ENCODE measurements at places on chromosomes 1 and 21. TPM values are rescaled to one million over a fixed set of nuclear protein-coding genes. Genes with fewer than 3 reads are reported as not detected.

DNA sequence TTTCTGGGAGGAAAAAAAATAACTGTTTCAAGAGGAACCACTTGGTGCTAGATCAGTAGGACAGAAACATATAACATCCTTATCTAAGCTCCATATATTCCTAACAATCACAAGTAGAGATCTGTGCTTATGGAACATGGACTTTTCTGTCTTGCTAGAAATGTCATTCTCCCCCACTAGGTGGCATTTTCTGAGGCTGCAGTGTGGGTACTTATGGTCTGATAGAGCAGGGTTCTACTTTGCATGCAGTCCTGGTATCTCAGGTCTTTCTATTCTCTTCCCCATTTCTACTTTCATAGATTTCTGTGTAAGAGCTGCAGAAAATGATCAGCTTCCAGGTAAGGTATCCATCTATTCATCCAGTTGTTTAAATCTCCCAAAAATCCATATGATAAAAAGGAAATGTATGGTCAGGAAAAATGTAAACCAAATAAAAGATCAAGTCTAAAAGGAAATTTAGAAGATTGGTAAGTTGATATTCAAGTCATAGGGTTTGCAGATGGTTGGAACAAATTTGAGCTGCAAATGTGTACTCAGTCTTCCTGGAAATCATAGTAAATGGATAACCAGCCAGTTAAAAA lies 1.5 kb downstream of the ZNF684 start:
- H3K36me3 ChIP-seq, result peaks cover 3% of the 10 kb centered on the region
- H3K4me3 ChIP-seq, result peak overlapping the region; percentile 62
- H3K27ac ChIP-seq, result no peak overlapping the region
- no peaks in the 10 kb centered on the region for H3K27me3 ChIP-seq
- no peak for DNase-seq

The CELA2A gene
- total RNA-seq, result 0.76 TPM

- DNase-seq, result no peak
- no peaks in the 10 kb centered on the region for H3K27me3 ChIP-seq
- no peaks in the 10 kb centered on the region for H3K36me3 ChIP-seq
- H3K4me3 ChIP-seq, result no peak overlapping the region
- no peak overlapping the region for H3K27ac ChIP-seq
Measured at GRCh38 chr1:2999138-2999537, 22.1 kb upstream of the ACTRT2 start.

The SELENBP1 gene
- total RNA-seq, result 36.1 TPM

- peaks cover 34% of the 10 kb centered on the region for H3K4me1 ChIP-seq
- no peak overlapping the region for H3K4me3 ChIP-seq
- no peaks in the 10 kb centered on the region for H3K27me3 ChIP-seq
- DNase-seq, result no peak
- no peak overlapping the region for H3K27ac ChIP-seq
Measured at GRCh38 chr1:32962248-32962896, 2.2 kb downstream of the RNF19B start.

The HPDL gene
- not detected for total RNA-seq

The GABRD gene
- 0.93 TPM for total RNA-seq

The CD34 gene
- total RNA-seq, result 88.2 TPM

DNA sequence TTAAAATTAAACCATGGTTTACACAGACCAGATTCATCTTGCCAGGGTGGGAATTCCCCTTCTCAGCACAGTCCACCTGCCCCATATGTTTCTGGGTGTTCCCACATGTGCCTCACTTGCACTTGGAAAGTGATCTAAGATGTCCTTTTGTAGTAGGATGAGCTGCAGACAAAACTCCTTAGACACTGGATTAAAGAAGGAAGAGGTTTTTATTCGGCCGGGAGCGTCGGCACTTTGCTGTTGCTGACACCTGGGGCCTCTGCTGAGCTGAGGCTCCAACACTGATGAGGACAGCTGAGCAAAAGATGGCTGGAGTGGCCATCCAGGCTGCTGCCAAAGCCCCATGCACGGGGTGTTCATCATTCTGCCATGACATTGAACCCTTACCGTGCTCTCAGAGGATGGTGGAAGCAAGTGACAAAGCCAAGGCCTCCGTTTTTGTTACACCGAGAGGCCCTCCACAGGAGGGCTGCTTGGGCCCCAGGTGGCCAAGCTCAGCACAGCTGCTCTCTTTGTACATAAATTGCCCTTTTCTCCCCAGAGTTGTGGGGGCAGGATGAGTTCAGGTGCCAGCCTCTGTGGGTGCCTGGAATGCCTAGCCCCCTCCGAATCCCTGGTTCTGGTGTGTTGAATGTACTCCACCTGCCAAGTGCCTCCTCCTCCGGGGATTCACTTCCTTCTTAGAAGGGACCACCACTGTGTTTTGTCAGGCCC lies 7.3 kb upstream of the ACOT11 start:
- H3K4me1 ChIP-seq, result no peaks in the 10 kb centered on the region
- H3K27ac ChIP-seq, result no peak overlapping the region
- no peak overlapping the region for H3K4me3 ChIP-seq
- no peak for DNase-seq
- H3K36me3 ChIP-seq, result no peaks in the 10 kb centered on the region

DNA sequence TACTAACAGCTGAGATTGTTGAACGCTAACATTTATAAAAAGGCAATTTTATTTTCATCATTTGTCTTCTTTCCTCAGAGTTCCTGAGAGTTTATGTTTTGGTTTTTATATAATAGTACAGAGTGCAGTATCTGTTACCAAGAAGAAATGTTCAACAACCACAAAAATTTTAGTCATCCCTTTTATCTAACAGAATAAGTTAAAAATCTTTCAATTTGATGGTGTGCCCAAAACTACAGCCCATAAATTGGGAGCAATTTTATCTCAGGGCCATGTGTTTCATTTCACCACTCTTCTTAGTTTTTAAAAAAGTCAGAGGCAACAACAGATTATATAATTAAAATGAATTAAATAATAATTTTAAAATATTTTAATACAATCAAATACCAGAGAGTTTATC lies 37.1 kb downstream of the NEXN start:
- H3K27ac ChIP-seq, result no peak overlapping the region
- no peak overlapping the region for H3K4me3 ChIP-seq
- peaks cover 99% of the 10 kb centered on the region for H3K36me3 ChIP-seq
- no peak for DNase-seq
- H3K27me3 ChIP-seq, result no peaks in the 10 kb centered on the region

DNA sequence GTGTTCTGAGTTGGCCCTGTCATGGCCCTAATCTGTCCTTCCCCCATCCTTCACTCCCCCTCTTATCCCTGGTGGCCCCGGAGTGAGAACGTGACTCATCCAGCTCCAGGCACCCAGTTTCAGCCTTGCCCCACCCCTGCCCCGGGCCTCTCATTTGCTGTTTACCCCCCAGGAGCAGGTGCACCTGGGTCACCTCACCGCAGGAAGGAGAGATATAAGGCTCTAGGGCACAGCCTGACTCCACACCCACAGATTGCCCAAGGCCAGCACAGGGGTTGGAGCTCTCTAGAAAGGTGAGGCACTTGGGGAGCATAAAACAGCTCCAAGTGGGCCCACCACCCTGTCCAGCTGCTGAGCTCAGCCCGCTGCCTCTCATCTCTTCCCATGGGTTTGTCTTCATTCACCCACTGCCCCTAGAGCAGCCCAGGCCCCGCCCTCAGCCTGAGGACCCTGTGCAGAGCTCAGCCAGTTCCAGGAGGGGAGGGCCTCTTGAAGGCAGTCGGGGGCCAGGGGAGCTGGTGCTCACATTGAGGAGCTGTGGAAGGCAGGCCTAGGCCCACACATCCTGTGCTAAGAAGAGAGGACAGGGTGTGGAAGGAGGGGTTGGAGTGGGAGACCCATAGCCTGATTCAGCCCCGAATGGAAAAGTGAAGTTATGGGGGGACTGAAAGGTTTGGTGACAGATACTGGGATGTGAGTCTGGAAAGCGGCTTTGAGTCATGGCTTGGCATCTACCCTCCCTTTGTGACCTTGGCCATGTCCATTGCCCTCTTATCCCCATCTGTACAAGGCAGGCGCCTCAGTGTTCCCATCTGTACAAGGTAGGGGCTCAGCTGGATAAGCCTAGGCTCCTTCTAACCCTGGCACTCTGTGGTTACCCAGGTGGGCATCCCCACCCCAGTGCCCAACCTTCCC lies 16.1 kb upstream of the GPR37L1 start:
- no peak overlapping the region for H3K4me3 ChIP-seq
- H3K36me3 ChIP-seq, result no peaks in the 10 kb centered on the region
- peak overlapping the region; percentile 91 for H3K27ac ChIP-seq
- no peaks in the 10 kb centered on the region for H3K27me3 ChIP-seq
- no peak for DNase-seq

DNA sequence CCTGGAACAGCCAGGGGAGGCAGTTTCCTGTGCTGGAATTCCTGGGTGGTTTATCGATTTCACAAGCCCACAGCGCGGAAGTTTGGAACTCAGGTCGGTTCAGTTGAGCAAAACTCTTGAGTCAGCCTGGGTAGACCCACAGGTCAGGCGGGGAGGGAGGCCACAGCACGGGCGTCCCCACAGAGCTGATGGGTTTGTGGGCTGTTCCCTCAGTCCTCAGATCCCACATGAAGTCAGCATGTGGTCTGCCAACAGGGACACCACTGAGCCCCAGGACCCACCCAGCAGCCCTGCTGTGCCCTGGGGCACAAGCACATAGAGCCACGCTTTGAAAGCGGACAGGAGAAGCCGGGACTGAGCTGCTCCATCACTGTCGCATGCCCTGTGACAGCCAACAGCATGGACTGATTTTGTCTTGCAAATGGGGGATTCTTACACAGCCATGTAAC lies 17.4 kb downstream of the BMP8A start:
- DNase-seq, result no peak
- no peaks in the 10 kb centered on the region for H3K36me3 ChIP-seq
- H3K4me1 ChIP-seq, result no peaks in the 10 kb centered on the region

DNA sequence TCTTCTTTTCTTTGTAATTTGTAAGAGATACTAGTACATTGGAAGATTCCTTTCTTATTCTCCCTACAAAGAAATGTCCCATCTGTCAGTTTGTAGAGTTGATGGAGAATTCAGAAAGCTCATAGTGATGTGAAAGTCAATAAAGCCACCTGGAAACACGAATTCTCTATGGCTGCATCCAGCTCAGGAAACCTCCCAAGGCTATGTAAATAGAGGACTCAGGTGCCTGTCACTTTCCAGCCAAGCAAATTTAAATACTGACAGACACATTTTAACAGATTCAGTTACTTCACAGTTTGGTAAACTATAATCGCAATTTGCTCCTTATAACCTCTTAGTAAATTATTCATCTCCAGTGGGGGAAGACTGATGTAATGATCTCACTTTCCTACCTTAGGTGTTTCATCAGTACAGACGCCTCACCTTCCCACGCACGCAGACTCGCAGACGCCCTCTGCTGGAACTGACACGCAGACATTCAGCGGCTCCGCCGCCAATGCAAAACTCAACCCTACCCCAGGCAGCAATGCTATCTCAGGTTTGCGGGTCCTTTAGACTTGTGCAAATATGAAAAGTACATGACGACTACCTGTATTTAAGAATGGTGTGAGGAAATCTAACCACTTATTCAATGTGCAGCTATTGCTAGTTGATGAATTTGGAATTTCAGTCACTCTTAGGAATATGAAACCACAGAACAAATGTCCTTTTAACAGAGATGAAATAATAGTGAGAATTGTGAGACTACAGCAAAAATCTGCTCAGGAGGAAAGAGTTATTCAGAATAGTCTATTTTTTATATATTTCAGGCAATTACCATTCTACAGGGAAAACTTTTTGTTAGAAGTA lies 60.6 kb downstream of the PTPRC start:
- H3K4me3 ChIP-seq, result no peak overlapping the region
- H3K27me3 ChIP-seq, result peaks cover 16% of the 10 kb centered on the region
- peak; percentile 36 for DNase-seq
- H3K27ac ChIP-seq, result no peak overlapping the region

The CD160 gene
- 0.64 TPM for total RNA-seq

The NLRP3 gene
- total RNA-seq, result 0.51 TPM

The MFAP2 gene
- total RNA-seq, result 2.3 TPM

- DNase-seq, result no peak
- peak overlapping the region; percentile 76 for H3K4me3 ChIP-seq
- peaks cover 27% of the 10 kb centered on the region for H3K4me1 ChIP-seq
- no peaks in the 10 kb centered on the region for H3K27me3 ChIP-seq
- H3K36me3 ChIP-seq, result no peaks in the 10 kb centered on the region
Measured at GRCh38 chr1:84574936-84575335, 696 bp upstream of the CTBS start.

GRCh38 chr1:40919475-40920011 lies 57.4 kb upstream of the CITED4 start:
- no peaks in the 10 kb centered on the region for H3K36me3 ChIP-seq
- no peak overlapping the region for H3K4me3 ChIP-seq
- no peak for DNase-seq
- H3K27me3 ChIP-seq, result no peaks in the 10 kb centered on the region

- no peaks in the 10 kb centered on the region for H3K27me3 ChIP-seq
- H3K4me1 ChIP-seq, result peaks cover 67% of the 10 kb centered on the region
- DNase-seq, result no peak
Measured at GRCh38 chr1:23563003-23563402, 3.7 kb upstream of the ID3 start.

DNA sequence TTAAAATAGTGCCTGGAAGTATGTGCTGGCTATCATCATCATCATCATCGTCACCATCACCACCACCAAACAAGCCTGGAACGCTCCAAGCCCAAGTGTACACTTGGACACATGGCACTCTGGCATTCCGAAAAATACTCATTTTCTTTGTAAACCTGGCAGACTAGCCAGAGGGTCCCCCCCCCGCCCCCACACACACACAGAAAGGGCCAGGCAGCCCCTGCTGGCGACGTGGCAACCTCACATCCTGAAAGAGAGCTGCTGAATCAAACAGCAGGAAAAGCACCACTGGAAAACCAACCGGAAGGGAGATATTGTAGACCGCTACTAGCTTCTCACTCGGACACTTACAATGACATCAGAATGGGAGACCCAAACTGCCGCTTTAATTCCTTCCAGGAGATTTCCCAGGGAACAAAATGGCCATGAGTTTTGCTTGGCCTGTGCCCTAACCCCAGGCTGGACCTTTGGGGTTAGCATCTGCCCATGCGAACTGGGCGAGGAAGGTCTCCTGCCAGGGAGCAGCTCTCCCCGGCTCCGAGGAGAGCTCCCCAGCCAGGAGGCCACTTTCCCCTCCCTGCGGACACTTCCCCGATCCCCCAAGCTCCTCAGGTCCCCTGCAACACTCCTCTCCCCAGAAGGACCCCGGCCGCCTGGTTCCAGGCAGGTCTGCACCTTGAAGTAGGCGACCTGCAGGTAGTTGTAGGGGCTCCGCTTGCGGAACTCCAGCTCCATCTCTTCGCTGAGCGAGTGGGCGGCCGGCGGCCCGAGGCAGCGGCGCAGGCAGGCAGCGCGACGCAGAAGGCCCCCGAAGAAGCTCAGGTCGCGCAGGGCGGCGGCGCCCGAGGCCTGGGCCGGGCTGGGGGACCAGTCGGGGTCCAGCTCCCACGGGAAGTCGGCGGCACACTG lies 742 bp downstream of the P3H1 start:
- peak; percentile 76 for DNase-seq
- peaks cover 5% of the 10 kb centered on the region for H3K4me1 ChIP-seq
- no peaks in the 10 kb centered on the region for H3K36me3 ChIP-seq
- peak overlapping the region; percentile 97 for H3K4me3 ChIP-seq
- no peaks in the 10 kb centered on the region for H3K27me3 ChIP-seq
- H3K27ac ChIP-seq, result peak overlapping the region; percentile 57

GRCh38 chr1:16478091-16478490 lies 36.0 kb downstream of the RNU1-1 start:
- H3K36me3 ChIP-seq, result peaks cover 9% of the 10 kb centered on the region
- DNase-seq, result no peak
- no peak overlapping the region for H3K4me3 ChIP-seq
- no peak overlapping the region for H3K27ac ChIP-seq
- H3K4me1 ChIP-seq, result no peaks in the 10 kb centered on the region
- H3K27me3 ChIP-seq, result no peaks in the 10 kb centered on the region

The EPS15 gene
- total RNA-seq, result 67.8 TPM

GRCh38 chr1:235050911-235051360 lies 77.7 kb downstream of the TOMM20 start:
- no peaks in the 10 kb centered on the region for H3K27me3 ChIP-seq
- H3K4me3 ChIP-seq, result no peak overlapping the region
- no peaks in the 10 kb centered on the region for H3K36me3 ChIP-seq
- peak overlapping the region; percentile 22 for H3K27ac ChIP-seq
- peak; percentile 71 for DNase-seq
- peaks cover 11% of the 10 kb centered on the region for H3K4me1 ChIP-seq

Measured in heart left ventricle (tissue), 16 donors.